ENCODE measurements at places on chromosomes 12 and 14.

DNA sequence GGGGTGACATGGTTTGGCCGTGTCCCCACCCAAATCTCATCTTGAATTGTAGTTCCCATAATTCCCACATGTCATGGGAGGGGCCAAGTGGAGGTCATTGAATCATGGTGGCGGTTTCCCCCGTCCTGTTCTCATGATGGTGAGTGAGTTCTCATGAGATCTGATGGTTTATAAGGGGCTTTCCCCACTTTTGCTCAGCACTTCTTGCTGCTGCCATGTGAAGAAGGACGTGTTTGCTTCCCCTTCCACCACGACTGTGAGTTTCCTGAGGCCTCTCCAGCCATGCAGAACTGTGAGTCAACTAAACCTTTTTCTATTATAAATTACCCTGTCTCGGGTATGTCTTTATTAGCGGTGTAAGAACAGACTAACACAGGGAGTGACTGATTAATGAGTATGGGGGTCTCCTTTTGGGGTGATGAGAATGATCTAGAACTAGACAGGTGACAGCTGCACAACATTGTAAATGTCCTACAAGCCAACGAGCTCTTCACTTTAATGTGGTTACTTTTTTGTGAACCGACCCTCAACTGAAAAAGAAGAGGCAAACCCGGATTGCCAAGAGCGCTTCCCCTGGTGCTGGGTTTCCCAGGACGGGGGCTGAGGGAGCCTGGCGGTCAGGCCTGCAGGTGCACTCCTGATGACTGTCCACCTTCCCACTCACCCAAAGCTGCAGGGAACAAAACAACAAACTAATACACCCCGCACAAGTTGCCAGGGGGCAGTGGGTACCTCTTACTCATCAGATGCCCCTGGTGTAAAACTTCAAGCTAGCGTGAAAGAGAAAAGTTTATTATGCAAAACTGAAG is 90.1 kb downstream of the NCOR2 start:
- no peak for DNase-seq

DNA sequence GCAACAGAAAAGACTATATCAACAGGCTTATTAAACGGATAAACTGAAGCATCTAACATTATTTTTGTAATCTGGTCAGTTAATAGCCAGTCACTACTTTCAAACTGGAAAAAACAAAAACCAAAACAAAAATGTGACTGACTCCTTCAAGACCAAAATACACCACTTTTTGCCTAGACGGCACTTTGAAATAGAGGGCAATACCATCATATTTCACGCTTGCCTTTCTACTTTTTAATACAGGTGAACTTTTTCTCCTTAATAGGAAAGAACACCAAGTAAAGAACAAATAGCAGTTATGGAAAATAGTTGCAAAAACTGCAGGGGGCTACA is 550 bp upstream of the NUP107 start:
- no peak for DNase-seq

DNA sequence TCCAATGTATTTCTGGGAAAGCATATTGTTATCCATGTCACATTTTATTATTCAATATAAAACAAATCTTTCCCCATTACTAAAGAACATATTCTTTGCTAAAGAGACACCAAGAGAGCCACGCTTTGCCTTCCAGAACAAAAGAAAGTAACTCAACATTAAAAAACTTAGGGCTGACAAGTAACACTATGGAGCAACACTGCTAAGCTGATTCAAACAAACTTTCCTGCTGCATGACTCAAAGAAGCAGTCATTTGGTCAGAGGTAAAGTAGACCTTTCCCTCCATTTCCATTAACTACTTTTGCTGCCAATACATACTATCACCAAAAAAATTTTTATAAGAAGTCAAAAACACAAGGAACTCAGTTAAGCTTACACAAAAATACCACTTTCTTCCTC is 83.0 kb downstream of the DENND5B start:
- DNase-seq = no peak

GRCh38 chr14:105709281-105710118 is 183.1 kb downstream of the TMEM121 start:
- no peak for DNase-seq

- peak; percentile 71 for DNase-seq
Measured at GRCh38 chr14:91059576-91060350, 678 bp downstream of the RPS6KA5 start.
